Nasal cavity respiratory epithelium epithelial cell of viscerocranial mucosa (primary cell): ENCODE measurements at places on chromosomes 4 and X. TPM values are rescaled to one million over a fixed set of nuclear protein-coding genes. Genes with fewer than 3 reads are reported as not detected.

MTNR1A gene
- under 0.01 and 0.07 TPM in 2 replicates for total RNA-seq

NOCT gene
- 27.7 and 38.0 TPM in 2 replicates for total RNA-seq

DDX53 gene
- total RNA-seq = not detected in 2 replicates

MYL5 gene
- 4.1 and 7.8 TPM in 2 replicates for total RNA-seq

PFKFB1 gene
- under 0.01 and 0.21 TPM in 2 replicates for total RNA-seq

ERVMER34-1 gene
- total RNA-seq = 4.1 and 9.0 TPM in 2 replicates

ODAM gene
- not detected in 2 replicates for total RNA-seq

COX7B2 gene
- not detected in 2 replicates for total RNA-seq

ETDB gene
- total RNA-seq = not detected in 2 replicates

ERCC6L gene
- total RNA-seq = under 0.01 and 0.07 TPM in 2 replicates

DCAF4L1 gene
- 0.34 and 0.36 TPM in 2 replicates for total RNA-seq

FGB gene
- not detected in 2 replicates for total RNA-seq

KIT gene
- total RNA-seq = under 0.01 and 0.07 TPM in 2 replicates

LRP2BP gene
- 0.34 and 0.43 TPM in 2 replicates for total RNA-seq

SLC25A6 gene
- total RNA-seq = 211 and 314 TPM in 2 replicates

C4orf17 gene
- not detected in 2 replicates for total RNA-seq

PDGFC gene
- 51.3 and 58.8 TPM in 2 replicates for total RNA-seq

DUSP9 gene
- total RNA-seq = 0.28 and 0.68 TPM in 2 replicates

AADAT gene
- 0.68 and 3.6 TPM in 2 replicates for total RNA-seq

PRRG3 gene
- not detected in 2 replicates for total RNA-seq

PASD1 gene
- total RNA-seq = not detected in 2 replicates
